Stimulated activated memory B cell treated with anti-CD40 and anti-IgM and Interleukin-4, amounts not matched to agents 10 μg/mL and 1 μg/mL and 100 μg/mL, for 72 hours (primary cell): ENCODE measurements at places on chromosomes 6 and 20.

- no peak for ATAC-seq
Observed at GRCh38 chr20:10672624-10673127, 1.1 kb downstream of the JAG1 start.

GRCh38 chr6:42978839-42979522, at the start of gene PEX6:
PEX6 (minus strand) TSS chr6:42979181; CDS start chr6:42979150, 31 bp downstream.
- peak; percentile 99 for ATAC-seq

DNA sequence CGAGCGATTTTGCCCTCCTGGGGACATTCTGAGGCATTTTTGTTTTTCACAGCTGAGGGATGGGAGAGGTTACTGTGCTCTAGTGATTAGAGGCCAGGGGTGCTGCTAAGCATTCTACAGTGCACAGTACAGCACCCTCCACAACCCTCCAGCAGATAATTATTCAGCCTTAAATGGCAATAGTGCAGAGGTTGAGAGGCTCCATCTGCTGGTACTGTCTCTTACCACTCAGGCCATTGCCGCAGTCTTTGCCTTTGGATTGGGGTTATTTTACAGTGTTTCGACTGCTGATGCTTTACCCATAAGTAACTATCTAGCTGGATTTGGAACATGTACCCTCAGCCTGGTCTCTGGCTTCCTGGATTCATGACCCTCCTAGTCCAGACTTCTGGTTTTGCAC, 705.3 kb downstream of the KIF16B start:
- no peak for ATAC-seq

GRCh38 chr6:33839399-33840047, 35.7 kb upstream of the MLN start:
- no peak for ATAC-seq

DNA sequence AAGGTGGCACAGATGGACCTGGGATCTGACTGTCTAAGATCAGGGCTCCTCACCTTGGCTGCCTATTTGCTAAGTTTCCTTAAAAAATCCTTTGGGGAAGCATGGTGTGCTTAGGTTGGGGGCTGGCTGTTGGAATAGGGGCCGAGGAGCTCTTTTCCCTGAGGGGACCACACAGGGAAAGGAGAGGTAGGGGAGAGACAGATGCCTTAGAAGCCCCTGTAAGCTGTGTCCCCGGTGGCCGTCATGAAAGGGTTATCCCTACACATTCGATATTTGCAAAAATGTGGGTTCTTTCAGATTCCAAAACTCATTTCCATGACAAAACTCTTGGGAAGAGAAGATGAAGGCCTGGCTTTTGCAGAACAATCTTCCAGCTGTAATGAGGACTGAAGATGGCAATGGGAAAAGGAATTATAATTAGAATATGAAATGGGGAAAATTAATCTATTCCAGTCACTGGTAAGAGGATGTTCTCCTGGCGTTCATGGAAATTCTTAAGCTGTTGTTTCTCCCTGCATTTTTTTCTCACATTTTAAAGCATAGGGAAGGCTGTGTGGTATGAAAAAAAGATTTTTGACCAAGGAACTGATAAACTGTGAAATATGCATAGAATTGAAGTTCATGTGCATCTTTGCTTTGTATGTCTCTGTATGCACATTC, 53.8 kb downstream of the TOX2 start:
- no peak for ATAC-seq

- peak; percentile 59 for ATAC-seq
Observed at GRCh38 chr6:113854531-113855499, 2.3 kb upstream of the MARCKS start.

GRCh38 chr6:157236040-157236725, 87.1 kb downstream of the TMEM242 start:
- ATAC-seq, result peak; percentile 64

- no peak for ATAC-seq
Observed at GRCh38 chr6:170132561-170132991, 158.3 kb downstream of the DLL1 start.

DNA sequence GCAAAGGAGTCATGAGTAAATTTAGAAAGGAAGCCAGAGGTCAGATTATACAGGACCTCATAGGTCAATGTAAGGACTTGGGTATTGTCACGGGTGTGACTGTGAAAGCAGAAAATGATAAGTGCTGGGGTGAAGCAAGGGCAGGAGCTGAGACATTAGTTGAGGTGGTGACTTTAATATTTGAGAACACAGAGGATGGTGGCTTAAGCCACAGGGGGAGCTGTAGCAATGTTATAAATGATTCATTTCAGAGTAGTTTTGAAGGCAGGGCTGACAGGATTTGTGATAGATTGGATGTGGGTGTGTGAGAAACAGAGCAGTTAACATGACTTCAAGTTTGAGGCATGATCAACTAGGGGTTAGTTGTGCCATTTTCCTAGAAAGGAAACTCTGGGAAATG, 659.9 kb downstream of the EPM2A start:
- no peak for ATAC-seq

DNA sequence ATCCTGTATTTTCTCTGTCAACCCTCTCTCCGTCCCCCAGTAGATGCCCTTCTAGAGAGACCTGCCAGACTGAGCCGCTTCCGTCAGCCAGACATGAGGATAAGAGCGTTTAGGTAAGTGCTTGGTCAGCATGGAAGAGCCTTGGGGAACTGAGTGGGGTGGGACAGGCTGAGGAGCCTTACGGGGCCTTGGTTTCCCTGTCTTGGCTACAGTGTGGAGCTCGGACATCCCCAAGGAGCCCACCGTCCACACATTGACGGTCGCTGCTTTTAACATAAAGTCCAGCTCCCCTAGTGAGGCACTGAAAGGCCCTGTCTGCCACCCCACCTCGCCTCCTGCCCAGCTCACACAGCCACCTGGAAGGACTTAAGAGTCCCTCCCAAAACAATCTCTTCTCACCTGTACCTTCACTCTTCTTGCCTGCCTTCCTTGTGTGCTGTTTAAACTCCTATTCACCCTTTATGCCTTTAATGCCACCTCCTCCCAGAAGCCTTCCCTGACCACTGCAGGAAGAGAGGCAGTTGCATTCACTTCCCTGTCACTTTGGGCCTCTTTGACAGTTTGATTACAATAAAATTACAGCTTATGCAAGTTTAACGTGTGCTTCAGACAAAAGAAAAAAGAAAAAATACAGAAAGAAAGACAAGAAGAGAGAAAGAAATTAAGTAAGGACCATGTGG, 42.3 kb downstream of the PDYN start:
- no peak for ATAC-seq

- peak; percentile 90 for ATAC-seq
Observed at GRCh38 chr20:35252037-35252461, 25.6 kb downstream of the MMP24 start.

- ATAC-seq, result no peak
Observed at GRCh38 chr20:21729316-21729715, 23.9 kb downstream of the PAX1 start.

GRCh38 chr6:130625825-130626527, 201.2 kb upstream of the SMLR1 start:
- peak; percentile 73 for ATAC-seq

- ATAC-seq, result no peak
Observed at GRCh38 chr6:166005401-166005943, 162.2 kb downstream of the TBXT start.

- no peak for ATAC-seq
Observed at GRCh38 chr20:59788811-59789397, 144.5 kb downstream of the SYCP2 start.

DNA sequence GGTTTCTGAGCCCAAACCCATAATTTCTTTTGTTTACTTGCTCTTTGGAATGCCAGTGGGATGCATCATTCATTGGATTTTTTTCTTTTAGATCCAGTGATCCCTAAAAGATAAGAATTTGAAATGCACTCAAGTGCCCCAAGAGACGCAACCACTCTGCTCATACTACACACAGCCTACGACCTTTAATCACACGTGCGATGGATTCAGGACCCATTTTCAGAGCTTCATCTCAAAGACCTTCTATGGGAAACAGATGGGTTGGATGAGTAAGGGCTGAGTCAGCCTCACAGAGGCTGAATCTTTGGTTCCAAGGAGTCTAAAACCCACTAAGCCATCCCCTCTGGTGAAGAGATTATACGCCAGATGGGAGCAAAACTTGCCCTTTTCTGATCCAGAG, 265.5 kb upstream of the EXOC2 start:
- ATAC-seq, result no peak

- ATAC-seq, result peak; percentile 34
Observed at GRCh38 chr6:148306286-148306685, 36.4 kb upstream of the SASH1 start.

- ATAC-seq, result no peak
Observed at GRCh38 chr6:39050453-39051112, 2.0 kb downstream of the GLP1R start.

- ATAC-seq, result no peak
Observed at GRCh38 chr6:139336488-139336887, 38.0 kb downstream of the CITED2 start.

- ATAC-seq, result no peak
Observed at GRCh38 chr6:125923366-125923877, 33.1 kb upstream of the HINT3 start.

GRCh38 chr6:155883334-155883731, 427.7 kb upstream of the NOX3 start:
- ATAC-seq, result no peak

GRCh38 chr6:33018904-33019303, 9.5 kb upstream of the HLA-DOA start:
- ATAC-seq, result peak; percentile 92

- ATAC-seq, result no peak
Observed at GRCh38 chr6:142307963-142308748, 6.3 kb downstream of the ADGRG6 start.

DNA sequence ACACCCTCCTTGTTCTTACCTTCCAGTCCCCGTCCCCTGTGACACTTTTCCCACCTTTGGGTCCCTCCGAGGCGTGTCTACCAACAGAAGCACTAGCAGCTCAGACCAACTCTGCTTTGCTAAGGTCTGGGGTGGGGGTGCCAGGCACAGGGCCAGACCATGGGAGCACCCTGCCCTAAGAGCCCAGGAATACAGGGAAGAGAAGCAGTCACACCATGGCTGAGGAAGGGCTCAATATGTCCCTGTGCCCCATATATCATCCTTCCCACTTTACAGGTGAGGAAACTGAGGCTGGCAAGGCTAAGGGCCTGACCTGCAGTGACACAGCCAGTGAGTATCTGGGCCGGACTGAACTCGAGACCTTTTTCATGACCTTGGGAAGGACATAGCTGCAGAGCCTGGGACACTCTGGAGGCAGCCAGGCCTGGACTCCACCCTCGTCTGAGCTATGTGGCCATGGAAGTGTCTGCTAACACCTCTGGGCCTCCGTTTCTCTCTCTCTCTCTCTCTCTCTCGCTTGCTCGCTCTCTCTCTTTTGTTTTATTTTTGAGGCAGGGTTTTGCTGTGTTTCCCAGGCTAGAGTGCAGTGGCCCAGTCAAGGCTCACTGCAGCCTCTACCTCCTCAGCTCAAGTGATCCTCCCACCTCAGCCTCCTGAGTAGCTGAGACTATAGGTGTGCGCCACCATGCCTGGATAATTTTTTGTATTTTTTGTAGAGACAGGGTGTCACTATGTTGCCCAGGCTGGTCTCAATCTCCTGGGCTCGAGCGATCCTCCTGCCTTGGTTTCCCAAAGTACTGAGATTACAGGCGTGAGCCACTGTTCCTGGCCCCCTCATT, 156.7 kb downstream of the GRM4 start:
- ATAC-seq, result no peak

- ATAC-seq, result no peak
Observed at GRCh38 chr6:170043881-170044790, 246.7 kb downstream of the DLL1 start.

- ATAC-seq, result no peak
Observed at GRCh38 chr6:129242546-129242945, 359.6 kb downstream of the LAMA2 start.

GRCh38 chr20:49281059-49281912, 3.4 kb upstream of the ZNFX1 start:
- ATAC-seq, result no peak

DNA sequence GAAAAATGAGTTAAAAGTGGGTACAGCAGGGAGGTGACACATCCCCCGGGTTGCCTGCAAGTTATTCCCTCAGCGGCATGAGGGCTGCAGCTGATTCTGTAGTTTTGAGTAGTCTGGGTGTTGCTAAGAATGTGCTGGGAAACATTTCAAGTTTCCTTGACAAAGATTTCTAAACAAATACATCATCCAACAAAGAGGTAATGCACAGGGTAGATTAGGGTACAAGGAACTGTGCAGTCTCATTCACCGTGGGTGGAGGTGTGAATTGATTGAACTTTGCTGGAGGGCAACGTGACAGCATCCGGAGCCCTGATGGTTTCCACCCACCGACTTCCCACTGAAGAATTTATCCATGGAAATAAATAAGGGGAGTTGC, 21.8 kb downstream of the CASS4 start:
- ATAC-seq, result no peak

- ATAC-seq, result no peak
Observed at GRCh38 chr6:22716721-22717120, 147.4 kb downstream of the HDGFL1 start.

DNA sequence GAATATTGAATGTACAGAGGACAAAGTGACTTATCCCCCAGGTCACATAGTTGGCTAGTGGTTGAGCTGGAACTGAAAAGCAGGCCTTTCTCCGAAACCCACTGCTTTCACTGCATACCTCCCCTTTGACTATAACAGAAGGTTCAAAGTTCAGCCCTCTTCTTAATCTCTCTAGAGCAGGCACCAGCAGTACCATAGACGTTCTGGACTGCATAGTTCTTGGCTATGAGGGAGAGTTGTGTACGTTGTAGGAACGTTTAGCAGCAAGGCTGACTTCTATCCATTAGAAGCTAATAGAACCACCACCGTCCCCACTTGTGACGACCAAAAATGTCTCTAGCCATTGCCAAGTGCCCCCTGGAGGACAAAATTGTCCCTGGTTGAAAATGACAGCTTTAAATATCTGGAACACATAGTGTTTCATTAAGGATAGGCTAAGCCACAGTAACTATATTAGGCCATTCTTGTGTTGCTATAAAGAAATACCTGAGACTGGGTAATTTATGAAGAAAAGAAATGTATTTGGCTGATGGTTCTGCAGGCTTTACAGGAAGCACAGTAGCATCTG, 123.8 kb upstream of the MTHFD1L start:
- no peak for ATAC-seq

GRCh38 chr6:136773473-136773796, 18.8 kb downstream of the MAP3K5 start:
- ATAC-seq, result no peak

DNA sequence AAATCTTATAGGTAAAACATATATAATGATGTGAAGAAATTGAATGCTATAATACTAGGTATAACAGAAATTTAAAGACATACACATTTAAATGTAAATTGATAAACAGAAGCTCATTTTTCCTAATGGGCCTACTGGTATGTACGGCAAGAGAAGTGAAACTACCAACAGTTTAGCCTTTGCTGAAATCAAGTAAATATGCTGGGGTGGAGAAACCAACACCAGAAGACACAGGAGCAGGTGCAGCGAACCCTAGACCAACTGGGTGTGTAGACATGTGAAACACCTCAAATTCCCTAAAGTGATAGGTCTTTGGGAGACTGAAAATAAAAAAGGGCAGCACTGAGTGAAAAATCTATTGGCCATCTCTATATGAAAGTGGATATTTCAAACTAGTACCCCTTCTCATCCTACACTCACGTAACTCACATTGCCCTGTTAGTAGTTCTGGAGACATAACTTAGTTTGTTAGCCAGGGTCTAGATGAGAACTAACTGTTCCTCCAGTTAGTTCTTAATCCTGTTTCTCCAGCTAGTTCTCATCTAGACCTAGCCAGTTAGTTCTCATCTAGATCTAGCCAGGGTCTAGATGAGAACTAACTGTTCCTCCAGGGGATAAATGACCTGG, 53.1 kb downstream of the SLC35D3 start:
- ATAC-seq, result peak; percentile 51
